ENCODE measurements at places on chromosomes 5 and 9.

- no peak for DNase-seq
Observed at GRCh38 chr5:140707812-140708211, 7.6 kb downstream of the ZMAT2 start.

- DNase-seq: no peak
Observed at GRCh38 chr9:17824191-17824590, 245.3 kb downstream of the SH3GL2 start.

DNA sequence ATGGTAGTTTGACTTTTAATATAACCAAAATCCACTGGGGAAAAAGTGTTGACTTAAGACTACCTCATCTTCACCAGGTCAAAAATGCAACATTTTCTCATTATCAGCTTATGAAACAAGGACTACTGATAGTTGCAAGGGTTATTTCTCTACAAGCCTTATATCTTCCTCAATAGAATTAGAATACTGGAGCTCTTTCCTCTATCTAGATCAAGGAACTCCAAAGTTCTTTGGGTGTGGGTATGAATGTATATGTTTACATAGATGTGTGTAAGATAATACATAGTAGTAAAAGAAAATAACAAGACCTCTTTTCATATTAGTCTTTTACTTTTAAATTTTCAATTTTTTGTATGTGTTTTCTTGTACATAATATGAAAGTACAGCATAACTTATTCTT is 244.5 kb downstream of the MLLT3 start:
- DNase-seq: no peak

DNA sequence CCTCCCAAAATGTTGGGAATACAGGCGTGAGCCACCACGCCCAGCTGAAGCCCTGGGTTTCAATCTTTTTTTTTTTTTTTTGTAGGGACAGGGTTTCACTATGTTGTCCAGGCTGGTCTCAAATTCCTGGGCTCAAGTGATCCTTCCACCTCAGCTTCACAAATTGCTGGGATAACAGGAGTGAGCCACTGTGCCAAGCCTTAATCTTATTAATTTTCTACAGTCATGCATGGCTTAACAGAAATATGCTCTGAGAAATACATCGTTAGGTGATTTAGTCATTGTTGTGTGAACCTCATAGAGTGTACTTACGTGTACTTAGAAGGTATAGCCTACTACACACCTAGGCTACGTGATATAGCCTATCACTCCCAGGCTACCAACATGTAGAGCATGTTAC is 31.0 kb downstream of the GLDC start:
- no peak for DNase-seq

GRCh38 chr5:35819668-35820067 is 37.0 kb upstream of the IL7R start:
- no peak for DNase-seq

- DNase-seq: no peak
Observed at GRCh38 chr5:158638396-158638795, 461.3 kb downstream of the EBF1 start.

- DNase-seq: no peak
Observed at GRCh38 chr5:179880066-179880650, 21.5 kb upstream of the MRNIP start.

DNA sequence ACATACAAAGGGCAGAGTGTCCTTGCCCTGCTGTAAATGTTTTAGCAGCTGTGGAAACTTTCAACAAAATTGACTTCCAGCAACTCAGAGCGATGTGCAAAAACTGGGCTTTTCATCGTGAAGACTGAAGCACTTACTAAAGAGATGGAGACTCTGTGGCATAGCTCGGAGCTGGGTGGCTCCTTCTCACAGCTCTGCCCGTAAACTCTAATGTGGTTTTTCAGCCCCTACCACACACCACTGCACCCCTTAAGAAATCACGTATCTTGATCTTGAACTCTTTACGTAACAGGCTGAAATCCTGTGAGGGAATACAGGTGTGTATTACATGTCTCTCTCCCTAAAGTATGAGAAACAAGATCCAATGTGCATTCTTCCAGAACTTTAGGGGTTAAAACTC is 124.4 kb downstream of the MEF2C start:
- DNase-seq: no peak

DNA sequence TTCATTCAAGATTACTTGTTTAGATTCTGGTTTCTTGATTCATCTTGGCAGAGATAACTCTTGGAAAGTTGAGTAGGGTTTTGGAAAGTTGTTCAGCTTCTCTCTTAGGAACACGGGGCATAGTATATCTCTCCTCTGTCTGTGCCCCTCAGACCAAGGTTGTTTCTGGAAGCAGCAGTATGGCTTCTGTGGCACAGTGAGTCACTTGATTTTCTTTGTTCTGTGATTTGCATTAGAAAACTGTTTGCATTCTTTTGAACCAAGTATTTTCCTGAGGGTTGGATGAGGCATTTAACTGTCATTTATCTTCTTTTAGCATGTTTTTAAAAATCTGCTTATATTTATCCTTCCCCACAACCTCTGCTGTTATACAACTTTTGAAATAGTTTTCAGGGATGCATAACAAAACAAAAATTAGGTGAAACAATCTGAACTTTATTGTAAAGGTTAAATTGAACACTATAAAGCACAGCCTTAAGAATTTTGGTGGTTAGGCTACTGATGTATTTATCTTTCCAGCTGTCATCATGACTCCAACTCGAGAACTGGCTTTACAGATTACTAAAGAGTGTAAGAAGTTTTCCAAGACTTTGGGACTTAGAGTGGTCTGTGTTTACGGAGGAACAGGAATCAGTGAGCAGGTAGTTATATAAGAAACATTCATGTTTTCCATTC is 26.5 kb downstream of the DDX46 start:
- no peak for DNase-seq

DNA sequence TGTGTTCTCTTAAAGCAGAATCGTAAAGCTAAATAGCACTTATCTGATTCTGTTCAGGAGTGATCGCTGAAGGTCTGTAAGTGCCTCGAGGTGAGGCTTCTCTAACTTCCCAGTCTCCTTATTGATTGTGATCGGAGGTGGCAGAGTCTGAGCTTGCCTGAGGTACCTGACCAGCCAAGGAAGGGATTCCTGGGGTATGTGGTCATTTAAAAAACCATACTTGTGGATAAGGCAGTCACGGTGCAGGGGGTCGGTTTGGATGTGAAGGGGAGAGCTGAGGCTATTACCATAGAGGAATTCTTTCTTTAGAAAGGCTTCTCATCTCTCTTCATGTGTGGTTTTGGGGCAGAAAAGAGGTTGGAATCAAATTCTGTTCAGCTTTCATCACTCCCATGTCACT is 193.7 kb downstream of the TLE4 start:
- DNase-seq: no peak

DNA sequence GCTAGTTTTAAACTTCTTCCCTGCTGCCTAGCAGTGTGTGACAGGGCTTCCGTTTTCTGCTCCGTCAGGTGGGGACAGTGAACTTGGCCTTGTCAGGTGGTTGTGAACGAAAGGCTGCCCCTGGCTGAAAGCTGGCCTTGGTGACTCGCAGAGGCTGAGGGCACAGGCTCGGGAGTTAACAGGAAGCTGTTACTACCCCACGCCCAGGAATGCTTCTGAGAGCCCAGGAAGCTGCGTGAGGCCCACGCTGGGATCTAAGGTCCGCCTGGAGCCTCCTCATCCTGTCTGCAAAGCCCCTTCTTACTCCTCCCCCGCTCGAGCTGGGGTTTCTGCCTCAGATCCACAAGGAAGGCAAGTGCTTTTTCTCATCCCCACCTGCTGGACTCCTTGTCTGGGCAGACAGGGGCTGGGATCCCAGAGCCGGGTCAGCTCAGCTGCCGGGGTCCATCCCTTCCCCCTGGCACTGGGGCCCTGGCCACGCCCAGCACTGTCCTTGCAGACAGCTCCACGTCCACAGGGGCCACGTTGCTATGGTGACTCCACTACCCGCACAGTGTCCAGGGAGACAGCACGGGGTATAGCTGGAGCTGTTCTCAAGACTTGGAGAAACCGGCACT is 124.7 kb upstream of the TBC1D2 start:
- DNase-seq: peak; percentile 58

GRCh38 chr5:144582066-144582465 is 411.4 kb downstream of the KCTD16 start:
- DNase-seq: no peak

- no peak for DNase-seq
Observed at GRCh38 chr5:95899006-95899405, 62.6 kb downstream of the ELL2 start.

- no peak for DNase-seq
Observed at GRCh38 chr9:38347271-38347671, 45.2 kb upstream of the ALDH1B1 start.

GRCh38 chr9:32918628-32919027 is 82.8 kb downstream of the APTX start:
- no peak for DNase-seq

DNA sequence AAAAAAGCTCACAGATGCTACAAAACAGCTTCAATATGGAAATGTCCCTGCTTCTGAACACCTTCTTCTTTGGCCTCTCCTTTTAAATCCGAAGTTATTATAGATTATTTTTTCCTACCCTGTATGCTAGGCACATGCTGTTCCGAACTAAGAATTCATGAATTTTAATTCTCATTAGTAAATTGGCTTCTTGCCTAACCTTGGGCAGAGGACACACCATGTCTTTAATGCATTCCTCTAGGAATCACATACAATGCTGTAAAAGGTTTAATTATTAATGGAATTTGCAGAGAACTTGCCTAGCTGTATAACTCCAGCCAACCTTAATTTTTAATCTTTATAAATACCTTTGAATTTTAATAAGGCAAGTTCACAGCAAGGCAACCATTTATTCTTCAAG is 234.4 kb downstream of the NTRK2 start:
- DNase-seq: no peak

DNA sequence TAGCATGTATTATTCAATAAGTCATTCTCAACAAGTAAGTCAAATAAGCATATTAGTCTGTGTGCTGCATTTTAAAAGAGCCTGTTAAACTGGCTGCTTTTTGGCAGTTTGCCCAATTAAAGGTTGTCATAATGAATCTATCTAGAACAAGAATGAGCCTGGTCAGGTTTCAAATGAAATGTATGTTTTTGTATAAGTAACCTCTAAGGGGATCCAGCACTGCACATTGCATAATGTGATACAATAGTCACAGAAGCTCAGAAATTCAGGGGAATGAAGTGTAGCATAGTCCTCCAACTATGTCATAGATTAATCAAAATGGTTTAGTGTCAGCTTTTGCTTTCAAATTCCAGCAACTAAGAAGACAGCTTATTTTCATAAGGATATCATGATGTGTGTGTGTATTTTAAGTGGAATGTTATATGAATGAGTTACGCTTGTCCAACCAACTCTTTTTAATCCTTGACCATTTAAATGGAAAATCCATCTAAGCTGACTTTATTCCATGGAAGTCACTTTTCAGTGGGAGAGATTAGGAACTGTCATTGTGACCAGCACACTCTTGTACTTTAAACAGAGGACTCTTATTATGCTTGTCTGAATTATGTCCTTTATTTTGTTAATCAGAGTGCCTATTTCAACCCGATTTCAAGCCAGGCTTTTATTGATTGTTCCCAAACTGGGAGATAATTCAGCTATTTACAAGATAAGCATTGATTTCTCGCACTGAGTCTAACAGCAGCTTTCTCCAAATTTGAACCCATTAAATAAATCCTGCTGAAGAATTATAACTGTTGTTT is 283.9 kb upstream of the ADAMTSL1 start:
- DNase-seq: no peak

GRCh38 chr9:113614843-113615648 is 151.5 kb downstream of the RGS3 start:
- no peak for DNase-seq

- no peak for DNase-seq
Observed at GRCh38 chr9:105142406-105143135, 101.9 kb upstream of the SLC44A1 start.

- DNase-seq: no peak
Observed at GRCh38 chr9:137913771-137914767, 36.5 kb downstream of the CACNA1B start.

DNA sequence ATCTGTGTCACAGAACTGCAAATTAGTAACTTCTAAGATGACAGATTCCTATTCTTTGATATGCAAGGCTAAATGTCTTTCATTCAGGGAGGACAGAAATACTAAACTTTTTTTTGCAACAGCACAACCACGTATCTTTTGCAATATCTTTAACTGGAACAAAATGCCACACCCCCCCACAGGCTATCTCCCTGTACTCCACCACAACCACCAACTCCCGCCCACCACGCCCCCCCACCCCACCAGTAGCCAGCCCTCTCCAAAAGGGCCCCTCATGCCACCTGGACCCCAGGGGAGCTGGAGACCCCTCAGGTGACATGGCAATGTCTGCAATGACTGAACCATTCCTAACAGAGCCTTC is 131.8 kb downstream of the ROR2 start:
- DNase-seq: no peak

DNA sequence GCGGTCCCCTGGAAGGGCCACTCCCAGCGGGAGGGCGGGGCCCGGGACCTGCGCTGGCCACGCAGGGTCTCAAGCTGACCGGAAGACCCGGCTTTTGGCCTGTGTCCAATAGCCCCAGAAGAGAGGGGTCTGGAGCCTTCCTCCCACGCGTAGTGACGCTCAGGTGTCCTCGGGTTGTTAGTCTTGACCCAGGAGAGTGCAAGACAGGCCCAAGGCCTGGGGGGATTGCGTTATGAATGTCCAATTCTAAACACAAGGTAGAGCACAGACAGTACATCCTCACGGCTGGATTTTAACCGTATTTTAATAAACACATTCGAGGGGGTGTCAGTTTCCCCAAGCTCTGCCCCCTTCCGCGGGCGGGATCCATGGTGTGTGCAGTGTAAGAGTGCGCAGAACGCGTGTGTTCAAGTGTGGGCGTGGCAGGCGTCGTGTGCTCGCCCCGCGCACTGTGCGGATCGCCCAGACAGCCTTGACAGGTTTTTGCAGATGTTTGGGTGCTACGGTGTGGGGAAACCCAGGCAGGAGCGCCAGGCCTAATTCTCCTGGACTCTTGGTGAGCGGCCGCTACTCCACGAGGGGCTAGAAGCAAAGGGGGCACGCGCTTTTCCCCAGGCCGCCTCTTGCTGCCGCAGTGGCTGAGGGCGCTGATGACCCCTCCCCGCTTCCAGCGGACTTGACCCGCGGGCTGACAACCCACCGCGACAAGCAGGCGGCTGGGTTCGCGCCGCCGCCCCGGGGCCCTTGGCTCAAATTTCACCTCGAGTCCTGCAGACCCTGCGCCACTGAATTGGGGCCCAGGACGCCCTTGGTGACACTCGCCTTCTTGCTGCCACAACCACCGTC is 6.1 kb upstream of the DMRT3 start:
- DNase-seq: no peak

DNA sequence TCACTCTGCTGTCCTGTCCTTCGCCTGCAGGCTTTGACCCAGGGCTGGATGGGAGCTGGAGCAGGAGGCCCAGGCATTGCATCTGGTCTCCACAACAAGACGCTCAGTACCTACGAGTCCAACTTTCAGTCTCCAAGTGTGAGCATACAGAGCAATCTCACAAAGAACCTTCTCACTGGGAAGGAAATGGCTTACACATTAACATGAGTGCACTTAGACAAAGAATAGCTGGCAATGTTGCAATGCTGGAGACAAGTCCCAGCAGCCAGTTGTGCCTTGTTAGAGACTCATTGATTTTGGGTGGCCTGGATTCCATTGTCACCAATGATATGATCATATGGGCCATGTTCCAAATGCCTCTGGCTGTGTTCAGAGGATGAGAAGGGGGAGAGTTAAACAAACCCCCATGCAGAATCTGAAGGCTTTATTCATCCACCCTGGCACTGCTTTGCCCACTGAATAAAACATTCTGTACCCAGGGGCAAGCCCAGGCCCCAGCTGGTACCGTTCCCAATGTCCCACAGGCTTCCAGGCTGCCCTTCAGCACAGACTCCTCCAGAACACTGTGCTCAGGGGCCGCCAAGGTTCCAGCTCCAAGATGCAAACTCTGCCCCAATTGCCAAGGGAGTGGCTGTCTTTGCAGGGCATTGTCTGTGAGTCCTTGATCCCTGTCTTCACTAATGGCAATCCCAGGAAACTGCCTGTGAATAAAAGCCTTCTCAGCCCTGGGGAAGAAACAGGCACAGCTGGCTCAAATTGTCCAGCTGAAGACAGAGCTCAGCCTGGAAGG is 185.5 kb downstream of the HSD17B3 start:
- DNase-seq: no peak

All from ACHN (cell line).